ENCODE measurements at places on chromosomes 4 and X.

DNA sequence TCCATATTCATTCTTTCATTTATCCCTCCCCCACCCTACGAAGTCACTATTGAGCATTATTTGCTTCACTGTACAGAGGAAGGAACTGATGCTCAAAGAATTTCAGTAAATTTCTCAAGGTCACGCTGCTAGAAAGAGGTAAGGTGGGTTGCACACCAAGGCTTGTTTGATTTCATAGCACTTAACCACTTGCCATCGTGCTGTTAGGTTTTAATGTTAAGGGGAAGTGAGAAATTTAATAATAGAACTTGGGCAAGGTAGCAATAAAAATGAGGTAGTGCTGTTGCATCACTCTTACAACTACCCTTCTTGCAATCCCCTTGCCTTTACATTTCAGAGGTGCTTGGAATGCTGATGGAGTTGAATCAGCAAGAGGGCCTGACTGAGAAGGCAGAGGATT is 343.1 kb downstream of the MID1IP1 start:
- no peak for DNase-seq

- no peak for DNase-seq
Measured at GRCh38 chr4:88458104-88458740, 1.3 kb downstream of the HERC5 start.

DNA sequence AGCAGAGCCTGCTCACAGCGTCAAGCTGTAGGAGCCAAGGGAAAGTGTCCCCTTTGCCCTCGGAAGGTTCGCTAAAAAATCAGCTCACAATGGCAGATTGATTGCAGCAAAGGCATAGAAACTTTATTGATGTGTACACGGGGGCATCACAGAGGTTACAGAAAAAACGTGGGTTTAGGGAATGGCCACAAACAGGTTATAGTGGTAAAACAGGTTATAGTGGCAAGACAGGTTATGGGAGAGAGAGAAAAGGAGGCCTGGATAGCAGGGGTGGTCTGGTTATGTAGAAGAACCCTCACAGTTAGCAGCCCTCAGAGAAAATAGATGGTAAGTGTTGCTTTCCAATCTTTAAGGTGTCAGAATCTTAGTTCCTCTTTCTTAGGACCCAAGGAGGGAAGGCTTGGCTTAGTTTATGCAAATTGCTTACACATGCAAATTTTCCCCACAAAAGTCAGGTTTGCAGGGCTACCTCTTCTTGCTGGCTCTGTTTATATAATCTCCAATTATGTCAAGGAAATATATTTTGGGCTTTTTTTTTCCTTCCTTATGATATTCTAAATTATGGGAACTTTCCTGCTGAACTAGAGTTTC is 113.7 kb downstream of the BMP15 start:
- no peak for DNase-seq

GRCh38 chr4:8103421-8104390 is 54.9 kb downstream of the ABLIM2 start:
- DNase-seq: no peak

DNA sequence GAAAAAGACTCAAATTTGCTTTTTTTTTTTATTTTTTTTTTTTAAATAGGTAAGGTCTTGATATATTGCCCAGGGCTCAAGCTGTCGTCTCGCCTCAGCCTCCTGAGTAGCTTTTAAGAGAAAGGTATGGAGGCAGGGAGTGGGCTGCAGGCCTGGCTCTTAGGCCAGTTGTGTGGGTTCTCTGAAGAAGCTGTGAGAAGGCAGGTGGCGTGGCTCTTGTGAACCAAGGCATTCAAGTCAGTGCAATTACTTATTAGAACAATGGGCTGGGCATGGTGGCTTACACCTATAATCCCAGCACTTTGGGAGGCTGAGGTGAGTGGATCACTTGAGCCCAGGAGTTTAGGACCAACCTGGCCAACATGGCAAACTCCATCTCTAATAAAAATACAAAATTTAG is 244.0 kb upstream of the SFRP2 start:
- DNase-seq: no peak

DNA sequence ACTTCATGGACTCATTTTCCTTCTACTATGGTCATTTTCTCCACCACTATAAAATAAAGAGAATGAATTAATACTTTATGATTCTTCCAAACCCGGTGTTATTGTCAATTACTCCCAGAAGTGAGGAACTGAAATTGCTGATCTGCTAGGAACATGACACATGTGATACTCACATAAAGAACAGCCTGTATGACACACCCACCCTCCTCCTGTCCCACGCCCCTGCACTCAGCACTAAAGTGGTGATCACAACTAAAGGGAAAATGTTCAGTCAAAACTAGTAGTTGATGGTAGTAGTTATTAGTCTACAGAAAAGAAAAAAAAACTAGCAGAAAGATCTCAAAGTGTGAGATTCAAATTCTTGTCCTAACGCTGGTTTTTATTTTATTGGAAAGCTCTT is 1508.3 kb downstream of the RAPGEF2 start:
- DNase-seq: no peak

GRCh38 chrX:3940000-3940610 is 226.7 kb upstream of the PRKX start:
- DNase-seq: peak; percentile 1

GRCh38 chr4:139985401-139985800 is 168.6 kb downstream of the MAML3 start:
- no peak for DNase-seq

DNA sequence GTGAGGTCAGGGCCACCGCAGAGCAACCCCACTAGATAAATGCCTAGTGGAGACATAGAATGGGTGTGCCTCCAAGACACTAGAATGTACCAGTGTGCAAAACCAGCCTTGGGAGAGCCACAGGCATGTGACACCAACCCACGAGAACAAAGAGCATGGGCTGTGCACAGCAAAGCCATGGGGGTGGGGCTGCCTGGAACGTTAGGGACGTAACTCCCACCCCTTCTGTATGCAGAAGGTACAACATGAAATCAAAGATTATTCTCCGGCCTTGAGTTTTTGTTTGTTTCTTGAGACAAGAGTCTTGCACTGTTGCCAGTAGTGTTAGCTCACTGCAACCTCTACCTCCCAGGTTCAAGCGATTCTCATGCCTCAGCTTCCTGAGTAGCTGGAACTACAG is 99.5 kb downstream of the MID1IP1 start:
- DNase-seq: no peak

GRCh38 chr4:69485130-69485529 is 10.6 kb downstream of the UGT2B4 start:
- DNase-seq: no peak

GRCh38 chrX:12162420-12162819 is 24.1 kb downstream of the FRMPD4 start:
- DNase-seq: no peak

DNA sequence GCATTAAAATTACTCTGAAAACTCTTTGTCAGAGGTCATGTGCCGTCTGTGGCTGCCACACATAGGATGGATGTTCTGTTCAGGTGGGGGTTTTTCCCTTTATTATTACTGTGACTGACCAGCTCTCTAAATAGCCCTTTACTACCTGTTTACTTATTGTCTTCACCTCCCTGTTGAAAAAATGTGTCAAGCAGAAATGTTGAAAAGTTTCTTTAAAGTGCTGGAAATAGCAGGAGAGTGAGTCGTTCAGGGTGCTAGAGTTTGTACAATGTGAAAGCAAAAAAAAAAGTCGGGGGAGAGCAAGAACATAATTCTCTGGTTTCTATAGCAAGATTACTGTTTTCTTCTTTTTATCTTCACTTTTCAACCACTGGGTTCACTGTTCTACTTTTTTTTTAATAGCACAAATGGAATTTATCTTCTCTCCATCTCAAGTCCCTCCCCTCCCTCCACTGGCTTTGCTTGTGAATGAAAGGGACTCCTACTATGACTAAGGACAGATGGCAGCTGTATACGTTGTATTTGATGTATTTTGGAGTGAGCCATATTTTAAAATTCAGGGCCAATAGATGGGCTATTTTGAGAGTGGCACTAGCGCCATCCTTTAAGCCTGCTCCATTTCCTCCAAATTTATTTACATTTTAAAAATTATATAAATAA is 33.3 kb downstream of the ARX start:
- DNase-seq: no peak

GRCh38 chrX:16089086-16089485 is 34.3 kb upstream of the GRPR start:
- no peak for DNase-seq

DNA sequence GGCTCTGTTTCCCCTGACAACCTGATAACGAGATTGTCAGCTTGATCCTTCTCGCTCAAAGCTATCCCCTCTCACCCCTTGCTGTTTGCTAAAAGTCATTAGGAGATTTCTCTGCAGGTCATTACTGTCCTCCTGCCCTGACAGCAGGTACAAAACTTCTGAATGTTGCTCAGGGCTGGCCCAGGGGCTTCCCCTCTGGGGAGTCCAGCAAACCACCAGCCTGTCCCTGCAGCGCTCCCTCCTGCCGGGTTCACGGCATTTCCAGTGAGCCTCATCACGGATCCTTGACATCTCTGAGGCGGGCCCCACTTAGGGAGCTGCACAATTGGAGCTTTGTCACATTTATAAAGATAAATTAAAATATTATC is 5.2 kb upstream of the SORCS2 start:
- DNase-seq: no peak

DNA sequence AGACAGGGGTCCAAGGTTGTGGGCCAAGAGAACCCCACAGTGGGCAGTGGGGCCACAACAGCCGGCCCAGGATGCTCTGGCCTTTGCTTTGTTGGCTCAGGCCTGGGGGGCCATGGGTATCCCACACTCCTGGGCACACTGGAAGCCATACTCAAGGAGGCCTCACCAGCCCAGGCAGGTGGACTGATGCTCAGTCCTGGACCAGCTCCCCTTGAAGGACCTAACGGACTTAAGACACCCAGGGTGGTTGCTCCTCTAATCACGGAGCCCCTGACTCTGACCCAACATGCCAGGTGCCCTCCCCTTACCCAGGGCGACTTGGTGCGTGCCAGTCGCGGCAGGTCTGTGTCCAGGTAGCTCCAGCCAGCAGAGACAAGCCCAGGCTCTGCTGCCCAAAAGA is 50.8 kb downstream of the ZFYVE28 start:
- no peak for DNase-seq

- no peak for DNase-seq
Measured at GRCh38 chr4:187501731-187502130, 493.8 kb upstream of the ZFP42 start.

DNA sequence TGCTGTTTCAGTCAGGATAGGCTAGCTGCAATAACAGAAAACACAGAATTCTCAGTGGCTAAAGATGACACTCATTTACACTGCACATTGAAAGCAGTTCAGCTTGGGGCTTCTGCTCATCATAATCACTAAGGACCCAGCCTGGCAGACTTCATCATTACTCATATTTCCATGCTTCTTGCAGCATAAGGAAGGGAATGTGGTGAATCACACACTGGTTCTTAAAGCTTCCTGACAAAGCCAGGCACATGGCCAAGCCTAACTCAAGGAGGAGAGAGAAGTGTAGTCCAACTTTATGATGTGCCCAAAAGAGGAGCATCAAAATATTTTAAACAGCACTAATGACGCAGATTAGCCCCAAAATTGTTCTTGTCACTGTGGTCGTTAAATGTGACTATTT is 186.5 kb downstream of the BANK1 start:
- DNase-seq: no peak

DNA sequence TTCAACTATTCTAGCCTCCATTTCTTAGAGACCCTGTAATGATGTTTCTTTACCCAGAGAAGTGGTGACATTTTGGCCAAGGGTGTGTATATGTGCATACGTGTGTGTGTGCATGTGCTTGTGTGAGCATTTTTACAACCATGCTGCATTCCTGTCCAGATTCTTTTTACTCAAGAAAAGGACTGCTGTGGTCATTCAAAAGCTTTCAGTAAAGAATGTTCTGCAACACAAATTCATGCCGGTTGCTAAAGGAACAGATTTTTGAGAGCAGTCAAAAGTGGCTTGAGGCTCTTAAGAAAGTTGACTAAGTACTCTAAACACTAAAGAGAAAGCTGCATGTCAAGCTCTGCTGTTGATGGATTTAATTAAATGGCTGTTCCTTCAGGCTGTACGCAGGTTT is 65.0 kb upstream of the FMR1 start:
- DNase-seq: no peak
